Neuronal stem cell (in vitro differentiated cells): ENCODE measurements at places on chromosomes 16 and 17.
A peak's percentile ranks its signal among the peaks of the same experiment; 100 is the strongest.

DNA sequence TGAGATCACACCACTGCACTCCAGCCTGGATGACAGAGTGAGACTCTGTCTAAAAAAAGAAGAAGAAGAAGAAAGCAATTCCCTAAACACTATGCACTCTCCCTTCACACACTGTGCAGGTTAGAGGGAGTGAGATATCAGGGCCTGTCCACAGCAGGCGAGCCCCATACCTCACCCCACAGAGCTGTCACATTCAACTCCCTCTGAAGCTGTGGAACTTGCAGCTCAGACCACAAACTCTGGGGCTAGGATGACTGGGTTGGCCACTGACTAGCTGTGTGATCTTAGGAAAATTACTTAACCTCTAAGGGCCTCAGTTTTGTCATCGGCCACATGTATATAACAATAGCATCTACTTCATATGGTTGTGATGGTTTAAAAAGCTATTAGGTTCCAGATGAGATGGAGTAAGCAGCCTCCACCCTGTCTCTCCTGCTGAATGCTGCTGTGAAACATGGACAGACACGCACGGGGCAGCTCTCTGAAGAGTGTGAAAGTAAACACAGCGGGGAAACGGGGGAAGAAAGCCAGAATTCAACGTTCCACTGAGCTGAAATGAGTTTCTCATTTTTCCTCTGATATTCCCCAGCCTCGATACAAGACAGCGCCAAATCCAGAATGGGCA lies 13.6 kb upstream of the PYY start:
- no peak for DNase-seq

DNA sequence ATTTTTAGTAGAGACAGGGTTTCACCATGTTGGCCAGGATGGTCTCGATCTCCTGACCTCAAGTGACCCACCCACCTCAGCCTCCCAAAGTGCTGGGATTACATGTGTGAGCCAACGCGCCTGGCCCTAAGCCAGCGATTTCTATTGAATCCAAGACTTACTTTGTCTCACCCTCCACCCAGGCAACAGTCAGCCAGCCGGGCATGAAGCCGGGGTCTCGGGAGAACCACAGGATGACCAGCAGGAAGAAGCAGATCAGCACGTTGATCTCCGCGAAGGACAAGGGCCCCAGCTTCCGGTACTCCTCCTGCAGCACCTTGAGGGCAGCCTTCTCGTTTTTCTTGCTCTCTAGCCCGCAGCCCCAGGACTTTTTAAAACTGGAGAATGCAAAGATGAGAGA lies 17.6 kb downstream of the SLC13A5 start:
- no peak for DNase-seq

DNA sequence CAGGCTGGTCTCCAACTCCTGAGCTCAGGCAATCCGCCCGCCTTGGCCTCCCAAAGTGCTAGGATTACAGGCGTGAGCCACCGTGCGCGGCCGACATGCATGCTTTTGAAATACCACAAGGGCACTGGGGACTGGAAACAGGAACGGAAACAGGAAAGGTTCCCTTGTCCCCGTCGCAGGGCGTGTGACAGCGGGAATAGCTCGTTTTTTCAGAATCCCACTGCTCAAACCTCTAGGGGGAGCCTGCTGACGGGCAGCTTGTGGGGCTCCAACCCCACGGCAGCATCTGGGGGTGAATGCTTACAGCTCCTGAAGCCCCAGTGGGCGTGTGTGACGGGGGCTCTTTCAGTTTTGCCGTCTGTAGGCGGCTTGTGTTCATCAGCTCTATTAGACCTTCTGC lies 18.8 kb upstream of the ASGR2 start:
- peak; percentile 43 for DNase-seq

DNA sequence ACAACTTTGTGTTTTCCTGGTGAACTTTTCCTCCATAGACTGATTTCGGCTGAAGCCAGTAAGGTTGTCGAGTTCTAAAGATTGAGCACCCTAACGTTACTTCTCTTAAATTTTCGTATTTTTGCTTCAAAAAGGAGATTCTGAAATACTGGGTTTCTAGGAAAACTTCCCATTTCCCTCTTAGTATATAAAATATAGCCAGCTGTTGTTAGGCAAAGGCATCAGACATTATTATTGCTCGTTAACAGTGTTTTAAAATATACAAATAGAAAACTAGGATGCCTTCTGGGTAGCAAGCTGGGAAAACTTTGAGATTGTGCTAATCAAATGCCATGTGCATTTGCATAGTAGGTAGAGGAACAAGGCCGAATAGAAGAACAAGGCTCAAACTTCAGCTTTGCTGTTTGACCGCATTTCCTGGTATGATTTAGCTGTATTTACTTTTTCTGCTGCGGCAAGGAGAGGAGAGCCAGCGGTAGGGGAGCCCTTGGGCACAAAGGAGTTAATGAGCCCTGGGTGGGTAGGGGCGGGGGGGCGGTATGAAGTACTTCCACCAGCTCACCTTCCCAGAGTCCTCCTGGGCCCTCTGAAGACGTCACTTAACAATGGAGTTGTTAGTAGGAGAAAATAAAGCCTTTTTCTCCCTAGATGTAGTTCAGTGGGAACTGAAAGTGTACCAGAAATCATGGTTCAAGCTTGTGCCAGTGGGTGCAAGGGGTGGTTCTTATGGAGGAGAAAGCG lies 151.9 kb downstream of the MSI2 start:
- no peak for DNase-seq

DNA sequence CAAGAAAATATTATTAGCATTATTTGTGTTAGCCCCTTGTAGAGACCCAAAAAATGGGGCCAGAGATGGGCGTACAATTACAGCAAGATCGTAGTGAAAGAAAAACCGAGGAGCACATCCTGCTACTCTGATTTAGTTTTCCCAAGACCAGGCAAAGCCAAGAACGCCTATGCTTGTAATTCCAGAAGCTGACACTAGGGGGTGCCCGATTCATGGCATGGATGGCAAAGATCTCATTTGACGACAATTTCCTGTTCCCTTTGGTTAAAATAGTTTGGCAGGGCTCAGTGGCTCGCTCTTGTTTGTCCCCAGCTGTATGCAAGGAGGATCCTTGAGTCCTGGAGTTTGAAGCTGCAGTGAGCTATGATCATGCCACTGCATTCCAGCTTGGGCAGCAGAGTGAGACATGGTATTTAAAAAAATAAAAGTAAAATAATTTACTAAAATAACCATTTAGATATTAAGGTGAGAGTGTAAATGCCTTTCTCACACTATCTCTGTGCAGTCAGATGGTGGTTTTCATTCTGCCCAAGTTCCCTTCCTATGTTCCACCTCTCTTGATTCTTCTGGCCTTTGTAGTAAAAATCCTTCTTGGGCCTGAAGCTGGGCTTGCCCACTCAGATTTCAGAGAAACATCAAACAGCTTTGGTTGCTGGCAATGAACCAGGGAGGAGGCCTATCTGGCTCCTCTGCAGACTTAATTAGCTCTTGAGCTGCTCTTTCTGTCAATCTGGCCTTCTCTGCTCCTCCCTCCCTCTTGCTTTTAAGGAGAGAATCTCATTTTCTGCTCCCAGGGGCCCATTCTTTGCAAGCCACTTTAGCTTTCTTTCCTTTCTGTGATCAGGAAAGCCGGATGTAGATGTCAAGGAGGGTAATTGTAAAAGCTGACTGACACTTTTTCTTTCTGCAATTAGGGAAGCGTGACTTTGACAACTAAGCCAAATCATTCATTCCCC lies 31.2 kb downstream of the TMEM238L start:
- peak; percentile 66 for DNase-seq

GRCh38 chr17:28874750-28875149 lies 19.9 kb downstream of the ERAL1 start:
- DNase-seq = no peak

DNA sequence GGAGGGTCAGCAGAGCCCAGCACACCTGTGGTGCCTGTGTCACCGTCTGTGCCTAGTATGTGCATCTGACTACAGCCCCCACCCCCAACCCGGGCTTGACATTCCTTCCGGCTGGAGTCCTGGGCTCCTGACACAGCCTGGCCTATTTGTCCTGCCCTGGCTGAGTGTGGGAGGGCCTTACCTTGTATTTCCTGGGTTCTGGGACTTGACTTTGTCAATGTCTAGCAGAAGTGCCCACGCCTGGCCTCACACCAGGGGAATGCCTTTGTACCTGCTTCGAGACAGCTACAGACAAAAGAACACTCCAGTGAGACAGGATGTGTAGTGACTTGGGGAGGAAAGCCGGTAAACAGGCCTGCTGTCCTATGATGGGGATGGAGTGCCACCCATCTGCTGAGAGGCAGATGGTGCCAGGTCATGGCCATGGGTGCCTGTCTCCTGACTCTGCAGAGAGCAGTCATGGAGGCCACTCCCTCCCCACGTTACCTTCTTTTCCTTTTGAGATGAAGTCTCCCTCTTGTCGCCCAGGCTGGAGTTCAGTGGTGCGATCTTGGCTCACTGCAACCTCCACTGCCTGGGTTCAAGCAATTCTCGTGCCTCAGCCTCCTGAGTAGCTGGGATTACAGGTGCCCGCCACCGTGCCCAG lies 42.8 kb downstream of the TNFRSF13B start:
- DNase-seq = no peak

DNA sequence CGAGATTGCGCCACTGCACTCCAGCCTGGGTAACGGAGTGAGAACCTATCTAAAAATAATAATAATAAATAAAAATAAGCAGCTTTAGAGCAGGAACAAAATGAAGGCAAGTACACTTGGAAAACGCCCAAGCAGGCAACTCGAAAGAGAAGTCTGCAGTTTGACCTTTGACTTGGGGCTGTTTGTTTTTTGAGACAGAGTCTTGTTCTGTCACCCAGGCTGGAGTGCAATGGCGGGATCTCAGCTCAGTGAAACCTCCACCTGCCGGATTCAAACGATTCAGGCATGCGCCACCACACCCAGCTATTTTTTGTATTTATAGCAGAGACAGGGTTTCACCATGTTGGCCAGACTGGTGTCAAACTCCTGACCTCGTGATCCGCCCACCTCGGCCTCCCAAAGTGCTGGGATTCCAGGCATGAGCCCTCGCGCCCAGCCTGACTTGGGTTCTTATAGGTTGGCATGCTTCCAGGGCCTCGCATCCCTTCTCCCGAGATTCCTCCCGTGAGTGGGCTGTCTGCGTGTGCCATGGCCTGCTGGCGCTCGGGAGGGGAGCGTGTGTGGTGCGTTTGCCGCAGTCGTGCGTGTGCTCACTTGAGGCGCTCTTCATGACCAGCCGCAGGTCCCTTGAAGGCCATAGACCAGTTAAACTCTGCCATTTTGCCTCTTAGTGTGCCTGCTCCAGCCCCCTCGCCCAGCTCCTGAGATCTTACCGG lies 18.4 kb upstream of the UBE2I start:
- no peak for DNase-seq

- DNase-seq = no peak
These were observed 89.1 kb downstream of the NLK start for GRCh38 chr17:28131599-28131998.

GRCh38 chr16:31504159-31504558 lies 4.0 kb downstream of the RUSF1 start:
- no peak for DNase-seq

- no peak for DNase-seq
These were observed 58.1 kb downstream of the MAP2K4 start for GRCh38 chr17:12078791-12079190.

GRCh38 chr16:57744642-57744903 lies 9.0 kb downstream of the KATNB1 start:
- no peak for DNase-seq

GRCh38 chr17:73973586-73974409 lies 229.7 kb upstream of the RPL38 start:
- no peak for DNase-seq

- no peak for DNase-seq
These were observed 9.2 kb downstream of the AXIN2 start for GRCh38 chr17:65552214-65552613.

- DNase-seq = no peak
These were observed 832 bp downstream of the ETV4 start for GRCh38 chr17:43545383-43545632.

DNA sequence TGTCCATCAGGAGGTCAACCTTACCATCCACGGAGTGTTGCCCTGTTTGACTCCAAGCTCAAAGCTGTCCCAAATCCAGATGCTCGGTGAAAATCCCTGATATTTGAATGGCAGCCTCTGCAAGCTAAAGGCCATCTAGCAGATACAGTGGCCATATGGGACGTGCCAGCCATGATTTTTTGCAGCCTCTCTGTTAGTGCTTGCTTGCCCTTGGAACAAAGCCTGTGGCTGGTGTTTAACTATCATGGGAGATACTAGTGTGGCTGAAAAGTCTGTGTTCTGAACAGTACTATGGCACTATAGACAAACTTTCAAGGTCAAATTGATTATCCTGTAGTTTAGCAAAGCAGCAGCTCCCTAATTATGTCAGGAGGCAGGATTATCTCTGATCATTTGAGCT lies 214.3 kb downstream of the CDH13 start:
- DNase-seq = no peak

DNA sequence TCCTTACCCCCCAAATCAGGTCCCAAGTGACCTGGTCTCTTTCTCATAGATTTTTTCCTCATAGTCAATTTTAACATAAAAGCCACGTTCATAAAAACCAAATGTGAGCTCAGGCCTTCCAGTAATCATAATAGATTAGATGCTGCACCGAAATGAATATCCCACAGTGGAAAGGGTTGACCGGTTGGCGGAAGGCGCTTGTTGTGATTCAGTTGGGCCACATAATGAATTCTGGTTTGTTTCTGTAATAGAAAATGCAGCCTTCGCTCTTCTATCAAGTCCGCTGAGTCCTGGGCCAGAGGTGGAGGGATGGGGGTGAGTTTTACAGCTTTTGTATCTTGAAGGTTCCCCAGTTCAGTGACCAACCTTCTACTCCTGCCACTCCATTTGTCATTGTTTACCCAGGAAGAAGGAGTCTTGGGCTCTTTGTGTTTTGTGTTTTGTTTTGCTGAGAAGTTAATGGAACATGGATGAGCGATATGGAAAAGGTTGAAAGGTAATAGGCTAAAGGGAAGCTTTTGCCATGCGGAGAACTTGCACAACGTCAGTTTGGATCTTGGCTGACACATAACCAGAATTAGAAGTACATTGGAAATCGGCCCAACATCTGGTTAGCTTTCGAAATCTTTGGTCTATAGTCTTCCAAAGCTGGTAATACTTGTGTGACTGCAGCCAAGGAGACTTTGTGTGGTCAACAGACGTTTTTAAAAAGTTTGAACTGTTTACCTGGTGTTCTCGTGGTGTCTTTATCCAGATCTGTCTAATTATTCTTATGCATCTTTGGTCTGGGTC lies 89.5 kb downstream of the CLEC16A start:
- DNase-seq = no peak

DNA sequence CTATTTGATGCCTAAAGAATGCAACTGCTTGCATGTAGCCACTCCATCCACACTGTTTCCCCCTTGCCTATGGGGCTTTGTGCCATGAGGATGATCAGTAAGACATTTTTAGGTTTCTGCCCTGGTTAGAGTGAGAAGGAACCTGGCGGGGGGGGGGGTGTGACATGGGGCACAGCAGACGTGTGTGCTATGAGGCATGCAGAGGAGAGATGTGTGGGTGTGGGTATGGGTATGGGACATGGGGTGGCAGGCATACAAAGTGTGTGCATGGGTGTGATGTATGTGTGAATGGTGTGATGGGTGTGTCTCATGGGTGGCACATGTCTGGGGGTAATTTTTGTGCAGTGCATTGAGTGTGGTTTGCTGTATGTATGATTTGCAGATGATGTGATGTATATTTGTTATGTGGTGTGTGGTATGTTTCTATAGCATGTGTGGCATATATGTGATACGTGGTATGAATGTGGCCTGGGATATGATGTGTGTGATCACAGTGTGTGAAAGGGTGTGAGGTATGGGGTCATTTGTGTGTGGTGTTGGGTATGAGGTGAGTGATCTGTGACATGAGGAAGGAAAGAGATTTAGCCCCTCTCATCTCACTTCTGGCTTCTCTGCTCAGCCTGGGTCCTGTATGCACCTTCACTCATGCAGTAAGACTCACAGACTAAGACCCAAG lies 14.9 kb downstream of the CCDC182 start:
- no peak for DNase-seq

GRCh38 chr16:10352262-10352661 lies 33.6 kb upstream of the ATF7IP2 start:
- DNase-seq = no peak
